HTR-8/SVneo (cell line): ENCODE measurements at places on chromosomes 11 and 22.

GRCh38 chr22:42388130-42388797, 43.9 kb downstream of the NFAM1 start:
- DNase-seq = no peak

- DNase-seq = no peak
These were observed 65.1 kb upstream of the RRAS2 start for GRCh38 chr11:14424096-14424495.

- no peak for DNase-seq
These were observed 907.4 kb upstream of the RAG2 start for GRCh38 chr11:37505406-37505805.

GRCh38 chr11:74909385-74909784, 39.5 kb downstream of the XRRA1 start:
- DNase-seq = no peak

DNA sequence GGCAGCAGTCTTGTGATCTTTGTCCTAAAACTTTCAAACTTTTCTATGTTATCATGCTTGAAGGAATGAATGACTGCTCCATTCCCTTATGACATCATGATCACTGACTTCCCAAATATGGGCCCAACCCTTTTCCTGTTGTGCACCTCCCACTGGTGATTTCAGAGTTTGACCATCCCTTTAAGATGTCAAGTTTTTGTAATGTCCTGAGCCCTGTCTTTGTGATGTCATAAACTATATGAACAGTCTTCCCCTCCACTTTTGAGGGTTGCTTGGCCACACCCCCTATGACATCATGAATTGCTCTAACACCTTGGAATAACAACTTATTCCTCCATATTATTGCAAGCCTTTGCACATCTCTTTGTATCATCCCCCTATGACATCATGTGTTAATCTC, 16.5 kb upstream of the NUCB2 start:
- no peak for DNase-seq

DNA sequence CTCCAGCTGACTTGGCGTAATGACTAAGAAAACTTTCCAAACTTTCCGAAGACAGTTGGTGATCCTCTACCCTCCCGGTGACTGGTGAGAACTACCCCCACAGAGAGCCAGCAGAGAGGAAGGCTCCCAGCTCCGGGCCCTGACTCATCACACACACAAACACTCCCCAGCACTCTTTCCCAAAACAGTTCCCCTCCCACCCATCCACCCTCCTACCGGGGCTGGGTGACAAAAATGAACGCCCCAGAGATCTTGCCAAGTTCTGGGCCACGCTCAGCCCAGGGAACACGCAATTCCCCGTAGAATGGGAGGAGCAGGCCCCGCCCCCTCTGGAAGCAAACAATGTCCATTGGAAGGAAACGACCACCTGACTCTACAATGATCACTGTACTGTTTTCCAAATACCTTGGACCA, 21.3 kb upstream of the JAM3 start:
- no peak for DNase-seq

DNA sequence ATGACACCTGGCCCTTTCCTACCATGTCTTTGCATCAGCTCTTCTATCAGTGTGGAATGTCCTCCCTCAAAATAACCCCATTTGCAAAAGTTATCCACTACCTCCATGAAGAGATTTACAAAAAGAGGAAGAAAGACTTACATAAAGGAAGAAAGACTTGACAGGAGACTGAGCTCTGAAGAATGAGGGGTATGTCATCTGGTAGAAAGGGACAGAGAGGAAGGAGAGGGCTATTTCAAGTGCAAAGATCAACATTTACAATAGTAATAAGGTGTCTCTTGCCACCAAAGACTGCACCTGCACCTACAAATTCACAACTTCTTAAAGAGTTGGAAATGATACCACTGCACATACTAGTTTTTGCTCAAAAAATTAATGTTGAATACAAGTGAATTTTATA, 18.2 kb downstream of the PAK1 start:
- DNase-seq = no peak

GRCh38 chr11:78200553-78200952, 11.8 kb downstream of the USP35 start:
- no peak for DNase-seq

DNA sequence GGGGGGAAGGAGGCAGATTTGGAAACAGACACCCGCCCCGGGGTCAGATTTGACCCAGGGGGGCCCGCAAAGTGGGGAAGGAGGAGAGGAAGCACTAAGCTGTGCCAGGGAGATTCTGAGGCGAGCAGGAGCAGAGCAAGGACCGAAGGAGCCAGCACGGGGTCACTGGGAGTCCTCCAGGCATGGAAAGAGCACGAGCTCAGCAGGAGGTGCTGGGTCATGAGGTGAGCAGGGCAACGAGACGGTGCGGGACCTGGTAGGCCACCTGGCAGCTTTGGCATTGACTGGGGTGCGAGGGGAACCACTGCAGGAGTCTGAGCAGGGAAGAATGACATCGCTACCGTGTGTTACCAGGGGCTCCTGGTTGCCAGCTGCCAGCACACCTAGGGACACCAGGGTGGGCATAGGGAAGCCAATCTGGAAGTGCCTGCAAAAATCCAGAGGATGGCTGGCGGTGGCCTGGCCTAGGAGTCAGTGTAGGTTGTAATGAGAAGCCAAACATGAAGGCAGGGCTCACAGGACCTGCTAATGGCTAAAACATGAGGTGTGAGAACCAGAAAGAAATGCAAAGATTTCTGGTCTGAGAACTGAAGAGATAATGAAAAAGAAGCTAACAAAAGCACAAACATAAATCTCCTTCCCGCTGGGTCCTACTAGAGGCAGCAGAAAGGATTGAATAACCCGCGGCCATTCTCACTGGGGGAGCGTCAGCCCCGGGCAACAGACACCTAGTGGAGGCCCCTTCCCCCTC, 63.5 kb downstream of the MICAL3 start:
- DNase-seq = no peak

GRCh38 chr11:29448246-29448877, 568.5 kb downstream of the KCNA4 start:
- peak; percentile 10 for DNase-seq

GRCh38 chr11:32982626-32983025, 33.1 kb upstream of the DEPDC7 start:
- no peak for DNase-seq

DNA sequence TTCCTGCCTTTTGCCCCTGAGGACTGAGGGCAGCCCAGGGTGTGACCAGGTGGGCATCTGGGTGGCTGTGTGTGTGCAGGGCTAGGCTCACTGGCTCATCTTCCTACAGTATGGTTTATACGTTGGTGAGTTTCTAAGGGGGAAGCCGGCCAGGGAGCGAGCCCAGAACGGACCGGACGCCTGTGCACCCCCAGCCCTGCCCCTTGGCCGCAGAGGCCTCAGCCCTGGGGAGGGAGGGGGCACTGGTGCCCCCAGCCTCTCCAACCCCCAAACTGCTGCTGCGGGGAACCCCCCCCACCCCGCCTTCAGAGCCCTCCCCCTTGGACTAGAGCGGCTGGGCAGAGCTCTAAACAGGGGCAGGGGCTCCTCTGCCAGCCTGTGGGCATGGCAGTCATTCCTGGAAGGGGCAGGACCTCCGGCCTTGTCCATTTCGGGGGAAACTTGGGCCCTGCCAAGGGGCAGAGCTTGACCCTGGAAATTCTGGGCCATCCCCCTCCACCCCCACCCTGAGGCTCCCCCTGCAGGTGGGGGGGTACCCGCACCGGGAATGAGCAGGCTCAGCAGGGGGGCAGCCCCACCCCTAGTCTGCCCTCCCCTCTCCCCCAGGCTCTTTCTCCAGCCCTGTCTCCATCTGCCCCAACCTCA, 5.4 kb downstream of the YIF1A start:
- no peak for DNase-seq

GRCh38 chr11:40241524-40242051, 1217.9 kb downstream of the LRRC4C start:
- peak; percentile 1 for DNase-seq

GRCh38 chr11:47980907-47981621, 705 bp downstream of the PTPRJ start:
- DNase-seq = peak; percentile 52

- DNase-seq = peak; percentile 60
These were observed 71.5 kb upstream of the VSTM5 start for GRCh38 chr11:93921695-93922468.

- no peak for DNase-seq
These were observed 215.0 kb upstream of the CTSC start for GRCh38 chr11:88552379-88553062.

DNA sequence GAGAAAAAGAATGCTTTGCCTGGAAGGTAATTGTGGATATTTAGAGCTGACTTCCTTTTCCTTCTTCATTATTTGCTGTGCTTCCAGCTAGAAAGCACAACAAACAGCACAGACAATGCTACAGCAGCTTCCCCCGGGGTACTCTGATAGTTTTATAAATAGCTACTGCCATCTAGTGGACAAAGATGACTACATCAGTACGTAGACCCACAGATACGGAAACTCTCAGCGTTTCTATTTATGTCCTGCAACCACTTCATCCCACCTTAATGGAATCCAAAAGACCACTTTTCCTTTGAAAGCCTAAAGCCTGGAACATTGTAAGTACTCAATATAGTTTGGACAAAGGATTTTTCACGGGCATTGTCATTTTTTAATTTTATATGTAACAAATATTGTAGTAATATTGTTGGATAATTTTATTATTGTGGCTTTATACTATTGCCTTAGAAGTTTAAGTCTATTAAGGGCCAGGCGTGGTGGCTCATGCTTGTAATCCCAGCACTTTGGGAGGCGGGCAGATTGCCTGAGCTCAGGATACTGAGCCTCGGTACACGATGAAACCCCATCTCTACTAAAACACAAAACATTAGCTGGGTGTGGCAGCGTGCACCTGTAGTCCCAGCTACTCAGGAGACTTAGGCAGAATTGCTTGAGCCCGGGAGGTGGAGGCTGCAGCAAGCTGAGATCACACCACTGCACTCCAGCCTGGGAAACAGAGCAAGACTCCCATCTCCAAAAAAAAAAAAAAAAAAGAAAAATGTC, 7.5 kb downstream of the HSPA8 start:
- DNase-seq = peak; percentile 78

DNA sequence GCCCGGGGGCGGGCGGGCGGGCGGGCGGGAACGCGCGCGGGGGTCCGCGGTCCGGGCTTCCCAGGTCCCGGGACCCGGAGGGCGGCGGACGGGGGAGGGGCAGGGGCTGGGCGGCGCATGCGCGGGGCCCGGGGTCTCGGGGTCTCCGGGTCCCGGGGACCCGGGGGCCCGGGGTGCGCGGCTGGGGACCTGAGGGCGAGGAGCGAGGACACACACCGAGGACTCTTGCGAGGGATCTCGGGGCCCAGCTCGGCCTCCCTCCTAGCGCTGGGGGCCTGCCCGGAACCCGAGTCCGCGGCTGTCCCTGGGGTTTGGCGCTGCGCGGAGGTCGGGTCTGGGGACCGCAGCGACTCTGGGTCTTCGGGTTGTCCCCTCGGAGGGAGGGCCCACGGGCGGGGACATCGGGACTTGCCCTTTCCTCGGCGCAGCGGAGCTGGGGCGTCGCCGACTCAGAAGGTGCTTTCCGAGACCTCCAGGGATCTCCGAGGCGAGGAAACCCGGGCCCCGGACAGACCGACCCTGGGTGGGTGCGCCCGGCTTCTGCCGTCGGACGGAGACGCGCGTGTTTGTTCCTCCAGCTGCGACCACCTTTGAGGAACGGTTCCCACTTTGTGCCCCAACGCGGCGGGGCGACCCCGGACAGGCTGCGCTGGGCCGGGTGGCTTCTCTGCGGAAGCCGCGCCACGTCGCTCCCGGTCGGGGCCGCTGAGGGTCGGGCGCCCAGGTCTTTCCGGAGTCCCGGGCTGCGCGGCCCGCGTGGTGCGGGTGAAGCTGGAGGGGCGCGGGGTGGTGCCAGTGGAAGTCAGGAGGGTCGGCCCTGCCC, 540 bp downstream of the PPARA start:
- DNase-seq = peak; percentile 41

DNA sequence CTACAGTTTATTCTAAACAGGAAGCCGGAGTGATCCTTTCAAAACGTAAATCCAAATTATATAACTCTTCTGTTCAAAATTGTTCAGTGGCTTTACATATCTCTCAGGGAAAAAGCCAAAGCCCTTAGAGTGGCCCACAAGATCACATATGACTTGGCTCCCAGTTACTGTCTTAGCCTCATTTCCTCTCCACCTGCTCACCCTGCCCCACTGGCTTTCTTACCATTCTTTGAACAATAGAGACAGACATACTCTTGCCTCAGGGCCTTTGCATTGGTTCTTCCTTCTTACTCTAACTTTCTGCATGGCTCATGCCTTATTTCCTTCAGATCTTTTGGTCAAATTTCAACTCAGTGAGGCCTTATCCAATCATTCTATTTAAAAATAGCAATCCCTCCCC, 52.1 kb downstream of the STIM1 start:
- no peak for DNase-seq

DNA sequence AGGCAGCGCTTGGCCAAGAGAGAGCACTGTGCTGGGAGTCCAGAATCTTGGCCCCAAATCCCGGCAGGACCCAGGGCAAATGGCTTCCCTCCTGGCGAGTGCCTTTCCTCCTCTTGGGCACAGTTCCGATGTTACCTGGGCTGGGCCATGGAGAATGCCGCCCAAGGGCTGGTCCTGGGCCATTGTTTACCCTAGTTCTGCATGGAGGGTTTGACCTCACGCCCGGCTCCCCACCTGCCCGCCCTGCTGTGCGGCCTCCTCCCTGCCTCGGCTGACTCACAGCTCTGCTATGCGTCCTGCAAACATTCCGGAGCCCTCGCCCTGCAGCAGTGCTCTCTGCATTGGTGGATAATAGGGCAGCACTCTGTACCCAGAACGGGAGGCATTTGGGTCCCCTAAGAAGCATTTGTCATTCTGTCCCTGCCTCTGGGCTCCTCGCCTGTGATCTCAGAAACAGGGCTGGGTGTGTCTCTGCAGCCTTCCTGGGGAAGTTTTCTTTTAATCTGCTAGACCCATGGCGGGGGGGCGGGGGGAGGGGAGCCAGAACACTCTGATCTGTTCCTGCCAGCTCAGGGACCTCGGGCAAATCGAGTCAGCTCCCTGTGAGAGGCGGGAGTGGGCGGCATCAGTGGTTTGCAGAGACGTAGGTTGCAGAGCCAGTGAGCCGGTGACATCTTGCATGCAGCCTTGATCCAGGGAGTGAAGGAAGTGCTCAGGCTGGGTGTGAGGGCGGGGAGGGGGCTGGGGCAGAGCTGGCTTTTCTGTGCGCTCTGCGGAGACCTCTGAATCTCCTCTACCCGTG, 32.9 kb upstream of the SMIM38 start:
- DNase-seq = peak; percentile 93

- peak; percentile 23 for DNase-seq
These were observed 17.8 kb downstream of the CHORDC1 start for GRCh38 chr11:90204832-90205646.

- DNase-seq = peak; percentile 6
These were observed 79.3 kb upstream of the GALNT18 start for GRCh38 chr11:11701070-11701469.

- DNase-seq = no peak
These were observed 219.6 kb downstream of the LUZP2 start for GRCh38 chr11:24716403-24716802.

- DNase-seq = peak; percentile 47
These were observed 27.6 kb upstream of the CD44 start for GRCh38 chr11:35111161-35112055.

DNA sequence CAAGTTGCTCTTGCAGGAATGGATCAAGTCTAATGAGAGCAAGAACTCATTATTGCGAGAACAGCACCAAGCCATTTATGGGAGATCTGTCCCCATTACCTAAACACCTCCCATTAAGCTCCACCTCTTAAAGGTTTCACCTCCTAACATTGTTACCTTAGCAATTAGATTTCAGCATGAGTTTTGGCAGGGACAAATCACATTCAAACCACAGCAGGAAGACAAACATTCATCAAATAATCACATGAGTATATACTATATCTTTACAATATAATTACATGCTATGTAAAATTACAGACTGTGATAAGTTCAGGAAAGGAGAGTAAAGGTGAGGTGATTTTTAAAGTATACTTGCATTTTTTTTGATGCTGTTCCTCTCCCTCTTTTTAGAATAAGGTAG, 6.6 kb upstream of the TEAD1 start:
- no peak for DNase-seq
